ENCODE measurements at places on chromosomes 12 and 14.

- no peak for DNase-seq
Observed at GRCh38 chr12:84315926-84316325, 596.7 kb downstream of the SLC6A15 start.

GRCh38 chr14:39977198-39977597 is 545.0 kb upstream of the FBXO33 start:
- DNase-seq = no peak

- DNase-seq = no peak
Observed at GRCh38 chr14:34229140-34229539, 232.9 kb downstream of the SPTSSA start.

DNA sequence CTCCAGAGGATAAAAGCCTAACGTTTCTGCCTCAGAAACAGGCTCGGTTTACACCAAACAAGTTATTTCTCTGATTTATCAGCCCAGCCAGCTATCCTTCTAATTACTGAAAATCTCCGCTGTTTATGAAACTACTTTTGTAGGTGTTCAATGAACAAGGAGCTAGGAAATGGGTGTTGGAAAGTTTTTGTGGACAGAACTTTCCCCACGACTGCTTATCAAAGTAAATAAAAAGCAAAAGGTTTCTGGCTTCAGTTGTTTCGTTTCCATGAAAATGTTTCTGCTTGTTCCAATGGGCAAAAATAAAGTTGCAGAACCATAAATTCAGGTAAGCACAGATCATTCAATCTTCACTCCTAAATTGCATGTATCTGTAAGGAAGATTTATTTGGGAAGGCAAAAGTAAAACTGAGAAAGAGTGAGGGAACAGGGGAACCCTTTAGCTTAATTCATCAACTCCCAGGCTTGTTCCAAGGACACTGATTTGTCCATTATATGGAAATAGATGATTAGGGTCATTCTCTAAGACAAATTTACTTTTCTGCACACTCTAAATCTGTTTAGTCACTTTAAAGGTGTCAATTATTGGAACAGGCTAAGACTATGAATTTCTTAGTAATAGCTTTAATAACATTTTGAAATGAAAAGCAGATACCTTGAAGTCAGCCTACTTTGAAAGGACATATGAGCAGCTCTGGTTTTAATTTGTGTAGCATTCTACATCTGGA is 175.9 kb upstream of the CDKN3 start:
- no peak for DNase-seq

- no peak for DNase-seq
Observed at GRCh38 chr14:101962503-101962874, 1.9 kb upstream of the DYNC1H1 start.

DNA sequence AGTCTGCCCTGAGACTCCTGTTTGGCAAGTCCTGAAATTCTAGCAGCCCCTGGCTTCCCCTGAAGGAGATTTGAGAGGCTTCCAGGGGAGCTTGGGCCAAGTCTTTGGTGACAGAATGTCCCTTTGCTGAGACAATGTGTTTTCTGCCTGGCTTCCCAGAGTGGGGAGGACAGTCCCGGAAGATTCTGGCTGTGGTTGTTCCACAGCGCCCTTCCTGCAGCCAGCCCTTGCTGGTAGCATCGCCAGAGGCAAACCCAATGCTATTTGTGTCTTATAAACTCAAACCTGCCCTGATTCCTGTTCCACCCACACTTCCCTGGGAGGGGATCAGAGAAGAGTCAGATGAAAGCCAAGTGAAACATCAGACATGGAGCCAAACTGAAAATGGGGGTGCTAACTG is 56.4 kb upstream of the OAS1 start:
- DNase-seq = no peak

DNA sequence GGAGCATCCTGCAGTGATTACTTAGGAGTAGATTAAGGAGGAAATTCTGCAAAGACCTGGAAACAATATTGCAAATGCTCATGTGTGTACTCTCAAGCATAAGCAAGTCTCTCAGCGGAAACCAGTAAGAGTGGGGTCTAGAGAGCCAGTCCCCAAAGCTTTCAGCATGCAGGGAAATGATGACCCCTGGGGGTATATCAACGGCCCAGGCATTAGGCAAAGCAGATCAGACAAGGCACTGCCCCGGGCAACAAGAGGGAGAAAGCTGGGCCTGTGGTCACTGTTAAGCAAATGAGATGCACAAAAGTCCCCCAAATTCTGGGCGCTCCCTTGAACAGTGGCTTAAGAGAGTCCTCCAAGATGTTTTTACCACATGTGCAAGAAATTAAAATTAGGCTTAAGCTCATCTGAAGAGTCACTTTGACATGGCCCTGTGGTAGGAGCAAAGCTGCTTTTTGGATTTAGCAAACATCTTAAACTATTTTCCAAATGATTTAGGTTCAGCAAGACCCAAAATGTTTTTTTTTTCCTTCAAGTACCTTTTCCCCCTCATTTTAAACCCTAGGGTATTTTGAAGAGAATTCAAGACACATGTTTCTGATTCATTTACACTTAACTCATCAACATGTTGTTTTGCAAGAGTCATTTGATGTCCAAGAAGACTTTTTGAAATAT is 457.1 kb upstream of the TBX3 start:
- no peak for DNase-seq

- DNase-seq = no peak
Observed at GRCh38 chr14:57574617-57575288, 81.1 kb upstream of the CCDC198 start.

- DNase-seq = no peak
Observed at GRCh38 chr12:30845676-30846075, 80.9 kb upstream of the TSPAN11 start.

GRCh38 chr12:62694632-62695031 is 228.0 kb downstream of the MON2 start:
- DNase-seq = no peak

- no peak for DNase-seq
Observed at GRCh38 chr14:103126873-103127304, 3.6 kb downstream of the TNFAIP2 start.

- DNase-seq = no peak
Observed at GRCh38 chr14:33786091-33786825, 164.6 kb downstream of the EGLN3 start.

DNA sequence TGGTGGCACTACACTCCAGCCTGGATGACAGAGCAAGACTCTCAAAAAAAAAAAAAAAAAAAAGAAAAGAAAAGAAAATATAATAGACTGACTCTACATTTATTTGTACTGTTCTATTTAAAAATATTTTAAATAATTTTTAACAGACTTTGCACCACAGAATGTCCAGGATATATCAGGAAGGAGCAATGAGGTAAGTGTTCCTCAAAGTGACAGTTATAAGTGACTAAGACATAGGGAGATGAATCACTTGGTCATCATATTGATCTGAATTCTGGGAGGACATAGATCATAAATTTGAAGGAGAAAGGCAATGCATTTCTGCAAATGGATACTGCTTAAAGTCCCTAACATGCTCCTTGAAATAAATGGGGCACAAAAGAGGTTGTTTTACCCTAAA is 221.5 kb downstream of the KCNC2 start:
- no peak for DNase-seq

DNA sequence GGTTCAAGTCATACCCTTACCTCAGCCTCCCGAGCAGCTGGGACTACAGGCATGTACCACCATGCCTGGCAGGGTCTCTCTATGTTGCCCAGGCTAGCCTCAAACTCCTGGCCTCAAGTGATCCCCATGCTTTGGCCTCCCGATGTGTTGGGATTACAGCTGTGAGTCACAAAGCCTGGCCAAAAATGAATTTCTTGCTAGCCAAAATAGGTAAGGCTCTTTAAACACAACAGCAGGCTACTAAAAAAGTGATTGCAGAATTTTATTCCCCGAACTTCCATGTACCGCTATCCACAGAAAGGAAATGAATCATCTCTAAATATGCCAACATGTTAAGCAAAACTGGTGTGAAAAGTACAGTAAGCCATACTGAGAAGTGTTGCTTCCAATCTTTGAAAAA is 50.6 kb downstream of the WDHD1 start:
- DNase-seq = no peak

- DNase-seq = no peak
Observed at GRCh38 chr12:123445388-123446332, 9.2 kb upstream of the RILPL2 start.

- no peak for DNase-seq
Observed at GRCh38 chr12:131673888-131674257, 37.0 kb upstream of the SFSWAP start.

- DNase-seq = no peak
Observed at GRCh38 chr14:30020271-30020670, 92.6 kb upstream of the PRKD1 start.

DNA sequence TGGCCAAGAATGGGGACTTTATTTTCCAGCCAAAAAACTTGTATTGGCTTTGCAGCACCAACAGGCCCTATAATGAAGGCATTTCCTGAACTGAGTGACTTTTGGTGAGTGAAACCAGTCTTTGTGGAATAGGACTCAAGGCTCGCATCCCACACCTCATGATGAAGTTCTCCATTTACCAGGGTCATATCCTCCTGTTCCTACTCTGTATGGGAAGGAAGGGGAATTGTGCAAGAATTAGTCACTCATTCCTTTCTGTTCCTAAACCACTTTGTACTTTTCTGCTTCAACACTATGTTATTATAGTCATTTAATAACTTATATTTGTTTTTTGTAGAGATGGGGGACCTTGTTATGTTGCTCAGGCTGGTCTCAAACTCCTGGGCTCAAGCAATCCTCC is 2.3 kb upstream of the SPATS2 start:
- DNase-seq = no peak

GRCh38 chr14:70029296-70030132 is 150.3 kb downstream of the SMOC1 start:
- DNase-seq = no peak

DNA sequence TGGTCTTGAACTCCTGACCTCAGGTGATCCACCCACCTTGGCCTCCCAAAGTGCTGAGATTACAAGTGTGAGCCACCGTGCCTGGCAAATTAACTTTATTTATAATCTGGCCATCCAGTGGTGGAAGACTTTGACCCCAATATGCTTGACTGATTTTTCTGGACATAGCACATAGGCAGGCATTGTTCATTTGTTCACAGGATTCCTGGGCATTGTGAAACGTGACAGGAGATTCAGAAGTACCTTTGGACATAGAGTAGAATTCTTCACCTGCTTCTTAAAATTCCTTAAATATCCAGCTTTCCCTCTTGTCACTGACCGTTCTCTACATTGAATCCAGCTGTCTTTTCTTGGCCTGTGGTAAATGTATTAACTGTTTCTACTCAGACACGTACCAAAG is 103.1 kb downstream of the SCN8A start:
- DNase-seq = no peak
